ENCODE measurements at places on chromosomes 2 and 18.

DNA sequence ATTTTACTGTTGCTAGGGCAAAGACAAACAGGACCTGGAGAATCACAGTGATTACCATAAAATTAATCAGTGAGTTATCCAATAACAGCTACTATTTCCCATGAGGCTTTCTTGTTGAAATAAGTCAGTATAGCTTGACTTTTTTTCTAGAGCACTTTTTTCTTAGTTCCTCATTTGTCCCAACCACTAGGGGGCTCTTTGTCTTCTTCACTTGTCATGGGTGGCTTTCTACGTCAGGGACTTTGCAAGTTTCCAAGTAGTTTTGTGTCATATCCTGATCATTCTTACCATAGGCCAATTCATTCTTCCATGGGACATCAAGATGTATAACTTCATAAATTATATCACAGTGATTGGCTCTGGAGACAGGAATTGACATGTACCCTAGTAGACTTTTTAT is 1019.6 kb upstream of the PIK3C3 start:
- no peak for DNase-seq

DNA sequence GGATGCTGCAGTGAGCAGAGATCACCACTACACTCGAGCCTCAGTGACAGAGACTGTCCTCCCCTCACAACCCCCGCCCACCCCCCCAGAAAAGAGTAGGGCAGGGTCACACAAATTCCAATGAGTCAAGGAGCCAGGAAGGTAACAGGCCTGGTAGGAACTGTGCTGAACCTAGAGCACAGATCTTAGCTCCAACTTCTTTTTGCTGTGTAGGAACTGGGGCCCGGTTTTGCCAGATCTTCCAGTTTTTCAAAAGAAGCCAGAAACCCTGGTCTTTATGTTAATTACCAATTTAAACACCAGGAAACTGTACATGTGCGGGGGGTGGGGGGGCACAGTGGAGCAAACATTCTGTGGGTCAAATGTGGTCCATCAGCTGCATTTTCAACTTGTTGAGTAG is 71.0 kb downstream of the PRPF40A start:
- DNase-seq = no peak

GRCh38 chr2:133248264-133248663 is 320.0 kb downstream of the NCKAP5 start:
- no peak for DNase-seq

DNA sequence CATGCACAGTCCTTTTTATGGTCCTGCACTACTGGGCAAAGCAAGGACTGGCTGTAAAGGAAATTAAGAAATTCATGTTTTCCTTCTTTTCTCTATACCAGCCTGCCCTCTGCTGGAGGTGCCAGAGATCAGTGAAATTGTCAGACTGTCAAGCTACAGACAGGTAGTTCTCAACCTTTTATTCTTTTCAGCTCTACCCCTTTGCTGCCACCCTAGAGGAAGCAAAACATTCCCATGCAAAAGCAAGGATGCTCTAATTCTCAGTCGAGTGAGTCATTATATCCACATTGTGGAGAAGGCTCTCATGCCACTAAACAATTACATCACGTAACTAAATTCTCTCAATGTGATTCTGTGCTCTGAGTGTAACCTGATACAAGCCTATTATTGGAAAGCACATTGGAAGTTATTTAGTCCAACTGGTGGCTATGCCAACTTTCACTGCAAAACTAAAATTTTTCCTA is 25.0 kb upstream of the RAPGEF4 start:
- DNase-seq = peak; percentile 38

- no peak for DNase-seq
Observed at GRCh38 chr2:1683297-1683696, 61.0 kb downstream of the PXDN start.

- no peak for DNase-seq
Observed at GRCh38 chr2:160140471-160140870, 59.6 kb downstream of the ITGB6 start.

DNA sequence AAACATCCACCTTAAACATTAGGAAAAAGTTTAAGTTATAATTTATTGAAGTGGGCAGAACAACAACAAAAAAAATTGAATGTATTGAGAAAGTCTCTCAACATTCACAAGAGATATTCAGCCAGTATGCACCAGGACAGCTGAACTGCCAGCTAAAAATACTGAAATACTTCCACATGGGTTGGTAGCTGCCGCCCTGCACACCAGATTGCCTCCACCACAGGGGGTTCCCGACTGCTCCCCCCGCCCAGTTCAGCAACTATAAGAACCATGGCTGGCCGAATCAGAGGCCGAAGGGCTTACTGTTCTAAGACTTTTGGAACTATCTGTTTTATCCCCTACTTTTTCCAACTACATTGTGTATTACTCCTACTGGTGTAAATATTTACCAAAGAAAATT is 150.0 kb upstream of the LRP1B start:
- no peak for DNase-seq

DNA sequence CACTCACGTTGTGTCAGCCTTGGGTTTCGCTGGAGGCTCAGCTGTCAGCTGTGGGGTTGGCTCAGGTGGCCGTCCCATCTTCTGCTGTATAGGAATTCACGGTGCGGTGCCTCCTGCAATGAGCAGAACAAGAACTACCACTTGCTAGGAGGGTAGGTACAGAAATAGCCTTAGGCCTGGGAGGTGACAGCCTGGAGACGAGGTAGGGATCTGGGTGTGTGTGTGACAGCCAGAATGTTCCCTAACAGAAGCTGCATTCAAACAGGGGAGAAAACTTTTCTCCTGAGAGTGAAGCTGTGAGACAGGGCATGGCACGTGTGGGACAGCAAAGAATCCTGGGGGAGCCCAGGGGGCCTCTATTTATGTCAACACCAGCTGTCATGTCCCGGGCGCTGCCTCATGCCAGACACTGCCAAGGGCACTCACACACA is 8.4 kb upstream of the MAL start:
- DNase-seq = no peak

GRCh38 chr2:28469947-28470535 is 25.8 kb upstream of the PLB1 start:
- DNase-seq = no peak

- DNase-seq = no peak
Observed at GRCh38 chr2:165953306-165953654, 296 bp downstream of the TTC21B start.

DNA sequence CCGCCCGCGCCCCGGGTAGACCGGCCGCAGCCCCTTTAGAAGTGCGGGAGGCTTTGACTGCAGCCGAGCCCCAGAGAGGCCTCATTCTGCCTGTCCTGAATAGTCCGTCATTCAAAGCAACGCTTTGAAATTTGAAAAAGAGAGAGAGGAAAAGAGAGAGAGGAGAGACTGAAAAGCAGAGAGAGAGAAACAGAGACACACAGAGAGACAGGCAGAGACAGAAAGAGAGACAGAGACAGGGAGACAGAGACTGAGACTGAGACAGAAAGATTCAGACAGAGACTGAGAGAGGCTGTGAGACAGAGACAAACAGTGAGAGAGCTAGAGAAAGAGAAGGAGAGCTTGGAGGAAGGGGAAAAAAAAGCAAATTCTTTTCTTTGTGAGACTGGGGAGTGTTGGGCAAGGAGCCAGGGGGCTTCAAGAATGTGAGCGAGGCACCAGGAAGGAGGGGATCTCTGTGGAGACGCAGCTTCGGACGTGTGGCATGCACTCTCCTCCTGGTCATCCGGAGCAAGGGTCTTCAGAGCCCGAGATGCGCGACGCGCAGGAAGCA is 73.1 kb downstream of the MYCN start:
- DNase-seq = no peak

GRCh38 chr2:207330912-207331311 is 165.2 kb upstream of the KLF7 start:
- peak; percentile 73 for DNase-seq

- DNase-seq = no peak
Observed at GRCh38 chr2:217092710-217093379, 233.0 kb upstream of the TNP1 start.

DNA sequence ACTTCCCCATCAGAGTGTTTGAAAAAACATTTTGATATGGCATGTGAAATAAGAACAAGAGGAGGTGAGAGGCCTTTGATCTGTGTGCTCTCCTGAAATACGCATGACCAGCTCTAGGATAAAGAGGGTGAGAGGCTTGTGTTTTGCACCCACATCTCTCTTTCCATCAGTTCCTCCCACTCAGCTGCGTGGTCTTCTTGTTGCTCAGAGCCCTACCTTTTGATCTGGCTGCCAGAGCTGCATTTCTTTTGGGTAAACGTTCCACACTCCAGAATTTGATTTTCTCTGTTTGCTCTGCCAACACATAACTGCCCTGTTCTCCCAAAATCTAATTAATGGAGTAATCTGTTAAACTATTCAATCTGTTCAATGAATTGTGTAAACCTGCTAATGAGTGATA is 72.0 kb upstream of the FN1 start:
- DNase-seq = no peak

- DNase-seq = no peak
Observed at GRCh38 chr2:174259981-174260380, 11.6 kb upstream of the OLA1 start.

GRCh38 chr18:8401606-8402005 is 207.6 kb upstream of the RAB12 start:
- DNase-seq = no peak

GRCh38 chr2:185979546-185980071 is 241.0 kb downstream of the FSIP2 start:
- no peak for DNase-seq

DNA sequence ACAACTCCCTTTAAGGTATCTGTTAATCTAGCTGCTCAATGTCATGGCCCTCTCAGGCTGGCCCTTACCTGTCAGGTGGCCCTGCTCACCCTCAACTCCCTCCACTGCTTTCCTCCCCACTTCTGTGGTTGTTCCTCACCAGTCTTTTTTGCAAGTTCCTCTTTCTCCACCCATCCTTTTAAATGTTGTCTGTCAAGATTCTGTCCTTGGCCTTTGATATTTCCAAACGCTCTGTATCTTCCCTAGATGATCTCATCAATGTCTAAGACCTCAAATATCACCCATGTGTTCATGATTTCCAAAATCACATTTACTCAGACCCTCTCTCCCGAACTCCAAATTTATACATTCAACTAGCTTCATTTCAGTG is 3.5 kb downstream of the PTPN2 start:
- no peak for DNase-seq

GRCh38 chr2:136168720-136169119 is 50.8 kb upstream of the CXCR4 start:
- no peak for DNase-seq

DNA sequence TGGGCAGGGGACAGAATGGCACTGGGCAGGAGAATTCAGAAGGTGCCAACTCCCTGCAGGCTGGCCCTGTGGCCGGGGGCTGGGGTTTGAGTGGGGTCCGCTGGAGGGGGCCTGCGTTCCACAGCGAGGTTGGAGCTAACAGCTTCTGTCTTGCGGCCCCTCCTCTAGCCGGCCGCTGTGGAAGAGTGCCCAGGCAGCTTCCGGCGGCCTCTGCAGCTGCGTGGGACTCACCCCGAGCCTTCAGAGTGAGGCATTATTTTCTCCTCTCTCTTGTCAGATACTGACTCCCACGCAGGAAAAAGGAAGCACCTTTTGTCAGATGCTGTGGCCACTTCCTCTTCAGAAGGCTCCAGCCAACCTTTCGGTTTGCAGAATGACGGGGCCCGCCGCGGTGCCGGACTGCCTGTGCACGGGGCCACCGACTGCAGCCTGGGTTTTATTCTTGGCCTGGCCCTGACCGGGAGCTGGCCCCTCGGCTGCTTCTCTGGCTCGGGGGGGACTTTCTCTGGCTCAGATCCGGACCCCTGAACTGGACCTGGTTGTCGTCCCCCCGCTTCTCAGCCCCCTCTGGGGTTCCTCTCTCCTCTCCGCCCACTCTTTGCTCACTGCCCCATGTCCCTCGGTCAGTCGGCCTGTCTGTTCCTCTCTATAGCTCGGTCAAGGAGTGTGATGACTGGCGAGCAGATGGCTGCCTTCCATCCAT is 40.1 kb downstream of the ARHGAP25 start:
- DNase-seq = peak; percentile 60

GRCh38 chr2:46263347-46263746 is 33.9 kb upstream of the EPAS1 start:
- DNase-seq = no peak

DNA sequence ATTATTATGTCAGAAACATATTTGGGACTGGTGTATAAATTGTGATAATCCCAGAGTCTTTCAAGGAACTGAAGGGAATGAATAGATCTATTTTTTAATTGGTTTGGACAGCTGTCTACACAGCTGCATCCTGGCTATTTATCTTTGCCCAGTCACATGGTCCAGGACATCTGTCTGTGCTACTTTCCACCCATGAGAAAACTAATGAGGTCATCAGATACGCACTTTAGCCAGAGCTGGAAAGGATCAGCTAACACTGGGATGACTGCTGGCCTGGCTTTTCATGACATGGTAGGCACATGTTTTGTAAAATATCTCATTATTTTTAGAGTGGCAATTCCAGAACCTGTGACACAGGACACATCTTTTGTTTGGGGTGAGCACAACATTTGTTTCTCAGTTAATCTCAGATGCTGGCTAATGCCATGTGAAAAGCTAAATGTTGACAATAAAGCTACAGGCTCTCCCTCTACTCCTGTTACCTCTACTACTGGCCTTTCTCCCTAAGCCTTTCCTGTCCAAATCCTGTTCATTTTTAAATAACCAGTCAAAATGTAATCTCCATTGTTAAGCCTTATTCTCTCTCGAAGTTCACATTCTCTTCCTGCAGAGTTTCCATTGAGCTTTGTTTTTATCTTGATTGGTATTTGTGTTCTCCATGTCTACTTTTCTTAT is 500.7 kb downstream of the RIT2 start:
- DNase-seq = no peak

- no peak for DNase-seq
Observed at GRCh38 chr2:169010633-169011460, 20.3 kb downstream of the ABCB11 start.

DNA sequence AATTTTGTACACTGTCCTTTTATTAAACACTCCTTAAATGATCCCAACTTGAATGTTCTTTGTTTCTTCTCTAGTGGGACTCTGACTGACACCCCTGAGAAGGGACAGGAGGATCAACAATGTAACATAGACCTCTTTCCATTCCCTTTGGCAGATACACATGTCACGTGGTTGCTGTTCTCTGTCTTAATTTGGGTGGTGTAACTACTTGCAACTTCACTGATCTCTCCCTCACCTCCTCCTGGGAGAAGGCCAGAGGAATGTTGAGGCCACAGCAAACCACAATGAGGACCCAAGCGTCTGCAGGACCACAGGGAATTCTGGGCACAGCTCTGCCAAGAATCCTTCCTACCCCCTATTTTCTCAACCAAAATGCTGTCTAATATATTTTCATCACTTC is 205.6 kb downstream of the RTP5 start:
- DNase-seq = no peak
